ENCODE measurements at places on chromosomes 11 and 22. TPM values are rescaled to one million over a fixed set of nuclear protein-coding genes. Genes with fewer than 3 reads are reported as not detected.

GLYATL1 gene
- not detected for total RNA-seq

- no peak for DNase-seq
- no peak overlapping the region for H3K27ac ChIP-seq
- H3K36me3 ChIP-seq: no peaks in the 10 kb centered on the region
- H3K27me3 ChIP-seq: no peaks in the 10 kb centered on the region
- peaks cover 3% of the 10 kb centered on the region for H3K4me1 ChIP-seq
These were observed 1.4 kb upstream of the PEX16 start for GRCh38 chr11:45918962-45919675.

DNA sequence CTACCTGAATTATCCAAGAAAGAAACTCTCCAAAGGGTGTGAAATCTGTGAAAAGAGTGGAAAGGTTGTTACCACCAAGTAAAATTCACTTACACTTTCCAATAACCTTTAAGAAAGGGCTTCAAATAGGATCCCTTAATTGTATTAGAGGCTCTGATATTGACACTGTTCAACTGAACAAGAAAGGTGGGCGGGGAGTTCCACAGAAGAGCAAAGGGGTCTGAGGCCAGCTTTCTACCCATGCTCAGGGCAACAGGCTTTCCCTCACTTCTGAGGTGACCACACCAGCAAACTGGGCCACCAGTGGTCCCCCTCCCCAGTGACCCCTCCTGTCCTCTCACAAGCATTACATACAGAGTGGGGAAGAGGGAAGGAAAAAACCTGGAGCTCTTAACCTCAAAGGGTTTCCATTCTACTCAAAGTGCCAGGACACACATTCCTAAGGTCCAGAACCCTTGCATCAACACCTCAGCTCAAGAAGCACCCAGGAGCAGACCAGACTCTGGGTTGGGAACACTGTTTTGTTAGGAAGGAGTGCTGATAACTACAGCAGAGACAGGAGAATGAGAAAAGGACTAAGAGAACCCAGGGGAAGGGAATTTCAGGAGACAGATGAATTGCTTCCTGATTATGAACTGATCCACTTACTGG lies 71.6 kb upstream of the AKIP1 start:
- no peak overlapping the region for H3K4me3 ChIP-seq
- H3K27ac ChIP-seq: no peak overlapping the region
- DNase-seq: no peak
- no peaks in the 10 kb centered on the region for H3K27me3 ChIP-seq
- no peaks in the 10 kb centered on the region for H3K36me3 ChIP-seq

GRCh38 chr22:37079158-37079557 lies 27.6 kb downstream of the KCTD17 start:
- H3K4me3 ChIP-seq: no peak overlapping the region
- 0 out of 2 replicates have a peak, but pooled peaks cover 8% of the 10 kb centered on the region for H3K27me3 ChIP-seq

TUBA8 gene
- total RNA-seq: 1.9 TPM

DNA sequence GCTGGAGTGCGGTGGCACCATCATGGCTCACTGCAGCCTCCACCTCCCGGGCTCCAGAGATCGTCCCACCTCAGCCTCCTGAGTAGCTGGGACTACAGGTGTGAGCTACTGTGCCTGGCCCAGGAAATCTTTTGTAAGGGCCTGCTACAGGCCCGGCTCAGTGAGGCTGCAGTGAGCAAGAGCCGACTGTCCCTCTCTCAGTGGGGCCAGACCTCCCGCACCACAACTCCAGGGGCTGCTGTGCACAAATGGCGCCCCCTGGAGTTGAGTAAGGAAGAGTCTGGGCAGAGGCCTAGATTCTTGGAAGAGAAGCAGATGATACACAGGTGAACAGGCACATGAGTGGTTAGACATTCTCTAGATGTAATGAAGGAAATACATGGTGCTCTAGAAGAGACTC lies 7.0 kb downstream of the SERHL2 start:
- H3K36me3 ChIP-seq: no peaks in the 10 kb centered on the region
- no peak for DNase-seq
- no peak overlapping the region for H3K4me3 ChIP-seq
- H3K27ac ChIP-seq: no peak overlapping the region
